ENCODE measurements at places on chromosomes 6 and 20. TPM values are rescaled to one million over a fixed set of nuclear protein-coding genes. Genes with fewer than 3 reads are reported as not detected.
A peak's percentile ranks its signal among the peaks of the same experiment; 100 is the strongest.

ANKRD66 gene
- not detected for total RNA-seq

SCGN gene
- total RNA-seq = not detected

TRIM15 gene
- not detected for total RNA-seq

ILRUN gene
- 60.7 TPM for total RNA-seq

IRAK1BP1 gene
- total RNA-seq = 5.0 TPM

DNA sequence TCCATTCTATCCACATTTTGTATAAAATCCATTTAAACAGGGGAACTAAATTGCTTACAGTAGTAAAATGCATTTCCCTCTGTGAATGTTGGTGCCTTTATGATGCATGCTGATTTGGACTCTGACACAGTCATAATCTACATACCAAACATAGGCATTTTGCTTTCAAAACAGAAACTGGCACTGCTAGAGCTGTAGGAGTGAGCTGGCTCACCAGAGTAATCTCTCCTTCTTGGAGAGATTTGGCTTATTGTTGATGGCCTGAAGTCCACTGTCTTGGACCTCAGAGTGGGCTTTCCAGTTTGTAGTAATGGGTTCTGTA, 363.2 kb upstream of the FLRT3 start:
- DNase-seq = no peak
- no peak overlapping the region for H3K27ac ChIP-seq
- no peaks in the 10 kb centered on the region for H3K27me3 ChIP-seq
- H3K4me1 ChIP-seq = no peaks in the 10 kb centered on the region
- H3K4me3 ChIP-seq = no peak overlapping the region

GRCh38 chr20:1308702-1309095, 20.2 kb downstream of the SDCBP2 start:
- peak overlapping the region; percentile 81 for H3K27ac ChIP-seq
- H3K36me3 ChIP-seq = no peaks in the 10 kb centered on the region

- H3K27ac ChIP-seq = no peak overlapping the region
- no peaks in the 10 kb centered on the region for H3K4me1 ChIP-seq
- peaks cover 1% of the 10 kb centered on the region for H3K27me3 ChIP-seq
- DNase-seq = no peak
- H3K36me3 ChIP-seq = no peaks in the 10 kb centered on the region
Observed at GRCh38 chr20:52798124-52798523, 174.0 kb upstream of the TSHZ2 start.

DNA sequence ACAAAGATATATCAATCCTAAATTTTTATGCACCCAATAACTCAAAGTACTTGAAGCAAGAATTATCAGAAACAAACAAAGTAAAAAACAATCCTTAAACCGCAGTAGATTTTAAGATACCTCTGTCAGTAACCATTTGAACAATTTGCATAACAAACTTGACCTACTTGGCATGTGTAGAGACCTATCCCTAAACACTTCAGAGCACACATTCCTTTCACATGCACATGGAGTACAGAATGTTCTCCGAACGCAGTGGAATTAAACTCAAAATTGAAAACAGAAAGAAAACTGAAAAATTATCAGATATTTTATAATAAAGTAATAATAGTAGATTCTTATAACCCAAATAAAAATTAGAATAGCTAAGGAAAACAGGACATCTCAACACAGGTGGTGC, 162.6 kb upstream of the THBS2 start:
- H3K36me3 ChIP-seq = peaks cover 20% of the 10 kb centered on the region
- no peak overlapping the region for H3K4me3 ChIP-seq
- no peak for DNase-seq
- H3K27me3 ChIP-seq = no peaks in the 10 kb centered on the region
- no peaks in the 10 kb centered on the region for H3K4me1 ChIP-seq

DNA sequence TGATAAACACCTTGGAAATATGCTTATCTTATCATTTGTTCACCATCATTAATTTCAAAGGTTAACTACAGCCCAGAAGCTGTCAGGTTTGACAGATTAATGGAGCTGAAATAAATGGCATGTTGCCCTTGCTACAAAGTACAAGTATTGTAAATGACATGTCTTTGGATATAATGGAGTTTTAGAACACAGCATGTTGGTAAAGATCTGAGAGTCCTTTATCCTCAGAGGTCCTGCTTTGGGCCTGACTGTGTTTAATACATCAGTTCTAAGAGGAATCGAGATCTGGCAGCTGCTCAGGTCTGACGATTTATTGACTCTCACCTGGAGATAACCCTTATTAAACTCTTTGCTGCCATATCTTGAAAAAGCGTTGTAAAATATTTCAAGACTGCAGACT, 222.7 kb upstream of the OPRM1 start:
- no peak overlapping the region for H3K27ac ChIP-seq
- no peak overlapping the region for H3K4me3 ChIP-seq
- H3K36me3 ChIP-seq = no peaks in the 10 kb centered on the region
- H3K4me1 ChIP-seq = no peaks in the 10 kb centered on the region
- H3K27me3 ChIP-seq = peaks cover 1% of the 10 kb centered on the region

DNA sequence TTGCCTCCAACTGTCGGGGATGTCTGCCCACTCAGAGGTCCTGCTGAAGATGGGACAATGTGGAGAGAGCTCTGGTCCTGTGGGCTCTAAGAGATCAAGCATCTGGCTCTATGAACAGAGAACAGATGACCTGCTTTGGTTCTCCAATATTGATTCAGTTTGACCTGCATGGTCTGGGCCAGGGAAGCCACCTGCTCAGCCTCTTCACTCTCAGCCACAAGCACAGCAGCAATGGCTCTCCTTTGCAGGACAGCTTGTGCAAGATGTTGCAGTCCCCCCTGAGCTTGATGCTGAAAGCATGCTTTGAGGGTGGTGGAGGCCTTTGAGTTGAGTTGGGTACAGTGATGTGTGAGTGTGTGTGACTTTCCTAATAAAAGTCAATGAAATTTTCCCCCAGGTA, 18.6 kb upstream of the MCM3 start:
- DNase-seq = no peak
- no peaks in the 10 kb centered on the region for H3K36me3 ChIP-seq
- H3K4me1 ChIP-seq = peaks cover 43% of the 10 kb centered on the region
- peak overlapping the region; percentile 4 for H3K4me3 ChIP-seq
- no peaks in the 10 kb centered on the region for H3K27me3 ChIP-seq
- peak overlapping the region; percentile 84 for H3K27ac ChIP-seq

DNA sequence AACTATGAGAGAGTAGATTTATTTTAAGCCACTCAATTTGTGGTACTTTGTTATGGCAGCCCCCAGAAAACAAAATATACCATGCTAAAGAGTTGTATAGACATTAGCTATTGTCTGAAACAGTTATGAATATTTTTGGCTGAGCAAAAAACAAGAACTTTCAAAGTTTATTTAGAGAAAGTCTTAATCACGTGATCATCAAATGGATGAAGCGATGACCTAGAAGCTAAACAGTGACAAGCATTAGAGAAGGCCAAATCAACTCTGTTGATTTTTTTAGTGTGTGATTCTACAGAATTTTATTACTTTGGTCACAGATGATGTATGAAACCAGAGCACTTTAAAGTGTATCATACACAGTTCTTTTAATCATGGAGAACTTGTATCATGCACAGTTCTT, 1247.9 kb upstream of the MAP3K7 start:
- no peaks in the 10 kb centered on the region for H3K27me3 ChIP-seq
- DNase-seq = no peak
- H3K4me3 ChIP-seq = no peak overlapping the region
- H3K4me1 ChIP-seq = no peaks in the 10 kb centered on the region
- H3K36me3 ChIP-seq = no peaks in the 10 kb centered on the region
- H3K27ac ChIP-seq = no peak overlapping the region

GRCh38 chr6:105894556-105894955, 191.6 kb upstream of the PRDM1 start:
- H3K4me1 ChIP-seq = peaks cover 6% of the 10 kb centered on the region
- H3K27me3 ChIP-seq = peaks cover 22% of the 10 kb centered on the region
- no peak overlapping the region for H3K27ac ChIP-seq

GRCh38 chr6:151719070-151719469, 88.4 kb upstream of the ESR1 start:
- H3K4me1 ChIP-seq = peaks cover 12% of the 10 kb centered on the region
- DNase-seq = no peak
- H3K27me3 ChIP-seq = peaks cover 2% of the 10 kb centered on the region
- H3K27ac ChIP-seq = no peak overlapping the region

DNA sequence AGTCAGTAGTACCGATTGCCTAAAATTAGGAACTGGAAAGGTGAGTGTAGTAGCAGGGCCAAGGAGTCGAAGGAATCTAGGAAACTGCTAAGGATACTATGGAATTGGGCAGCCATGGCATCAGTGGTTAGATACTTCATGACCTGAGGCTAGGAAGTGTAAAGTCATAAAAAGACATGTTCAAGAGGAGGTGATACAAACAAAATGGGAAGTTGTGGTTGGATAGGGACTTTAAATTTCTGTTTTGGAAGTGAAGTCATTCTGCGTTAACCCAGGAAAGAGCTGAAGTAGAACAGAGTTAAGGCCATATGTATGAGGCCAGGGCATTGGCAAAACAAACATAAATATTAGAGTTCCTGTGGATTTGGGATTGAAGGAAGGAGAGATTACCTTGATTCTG, 88.6 kb upstream of the TMEM181 start:
- no peak overlapping the region for H3K27ac ChIP-seq
- DNase-seq = no peak
- no peaks in the 10 kb centered on the region for H3K27me3 ChIP-seq
- H3K4me1 ChIP-seq = no peaks in the 10 kb centered on the region
- H3K36me3 ChIP-seq = peaks cover 1% of the 10 kb centered on the region
- no peak overlapping the region for H3K4me3 ChIP-seq

DNA sequence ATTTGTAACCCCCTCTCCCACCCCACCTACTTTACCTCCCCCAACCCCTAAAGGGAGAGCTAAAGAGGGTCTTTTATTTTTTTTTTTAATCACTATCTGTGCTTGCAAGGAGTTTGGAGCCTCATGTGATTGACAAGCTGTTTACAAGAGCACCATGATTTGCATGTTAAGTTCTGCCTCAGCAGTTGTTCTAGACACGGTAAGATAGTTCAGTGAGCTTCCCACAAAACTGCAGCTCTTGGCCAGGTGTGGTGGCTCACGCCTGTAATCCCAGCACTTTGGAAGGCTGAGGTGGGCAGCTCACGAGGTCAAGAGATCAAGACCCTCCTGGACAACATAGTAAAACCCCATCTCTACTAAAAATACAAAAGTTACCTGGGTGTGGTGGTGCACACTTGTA, 5.0 kb upstream of the PXDC1 start:
- H3K36me3 ChIP-seq = no peaks in the 10 kb centered on the region
- no peak for DNase-seq
- no peak overlapping the region for H3K27ac ChIP-seq
- no peak overlapping the region for H3K4me3 ChIP-seq
- H3K4me1 ChIP-seq = peaks cover 4% of the 10 kb centered on the region

- H3K27me3 ChIP-seq = peaks cover 3% of the 10 kb centered on the region
- H3K4me3 ChIP-seq = no peak overlapping the region
- no peak overlapping the region for H3K27ac ChIP-seq
- peaks cover 6% of the 10 kb centered on the region for H3K4me1 ChIP-seq
- DNase-seq = no peak
Observed at GRCh38 chr6:33748841-33749240, 2.1 kb upstream of the IP6K3 start.
